Gastroesophageal sphincter (tissue), 4 donors: ENCODE measurements at places on chromosomes 5 and 9. TPM values are rescaled to one million over a fixed set of nuclear protein-coding genes. Genes with fewer than 3 reads are reported as not detected.

Gene MLANA
- not detected for total RNA-seq

Gene CEL
- 0.62 TPM for total RNA-seq

Gene SHISAL2B
- not detected for total RNA-seq

Gene NR5A1
- total RNA-seq = not detected

Gene ZNF883
- 0.62 TPM for total RNA-seq

Gene TXN
- total RNA-seq = 276 TPM

Gene ACOT12
- total RNA-seq = not detected

Gene HTR1A
- not detected for total RNA-seq

Gene C5orf52
- not detected for total RNA-seq

Gene PCDHB6
- 2.0 TPM for total RNA-seq

Gene PKD2L2
- not detected for total RNA-seq

Gene TICAM2
- total RNA-seq = 1.2 TPM

Gene SAXO1
- total RNA-seq = 0.39 TPM

Gene STXBP1
- 47.0 TPM for total RNA-seq

Gene PTPDC1
- total RNA-seq = 33.6 TPM

Gene BTNL8
- total RNA-seq = not detected

Gene BRD3OS
- total RNA-seq = 39.0 TPM

Gene SOWAHA
- total RNA-seq = not detected

Gene TRPM6
- total RNA-seq = 1.1 TPM

Gene PALM2AKAP2
- total RNA-seq = 2.0 TPM

Gene SLC36A3
- not detected for total RNA-seq

Gene ITK
- 1.2 TPM for total RNA-seq

Gene S100Z
- not detected for total RNA-seq

Gene FOXD4
- 0.35 TPM for total RNA-seq

Gene GABRA1
- total RNA-seq = not detected

Gene JAKMIP2
- total RNA-seq = 2.3 TPM

Gene TRIO
- total RNA-seq = 203 TPM

Gene FBN2
- total RNA-seq = 5.3 TPM

Gene FCN2
- not detected for total RNA-seq

Gene CNTNAP3
- 59.8 TPM for total RNA-seq

Gene CREB3
- total RNA-seq = 90.3 TPM

Gene ZNF474
- 0.52 TPM for total RNA-seq

Gene CDX1
- total RNA-seq = not detected

Gene CTNNA1
- 307 TPM for total RNA-seq
